ENCODE measurements at places on chromosomes 5 and 9.

- DNase-seq, result no peak
These were observed 73.4 kb upstream of the MELK start for GRCh38 chr9:36499174-36499890.

DNA sequence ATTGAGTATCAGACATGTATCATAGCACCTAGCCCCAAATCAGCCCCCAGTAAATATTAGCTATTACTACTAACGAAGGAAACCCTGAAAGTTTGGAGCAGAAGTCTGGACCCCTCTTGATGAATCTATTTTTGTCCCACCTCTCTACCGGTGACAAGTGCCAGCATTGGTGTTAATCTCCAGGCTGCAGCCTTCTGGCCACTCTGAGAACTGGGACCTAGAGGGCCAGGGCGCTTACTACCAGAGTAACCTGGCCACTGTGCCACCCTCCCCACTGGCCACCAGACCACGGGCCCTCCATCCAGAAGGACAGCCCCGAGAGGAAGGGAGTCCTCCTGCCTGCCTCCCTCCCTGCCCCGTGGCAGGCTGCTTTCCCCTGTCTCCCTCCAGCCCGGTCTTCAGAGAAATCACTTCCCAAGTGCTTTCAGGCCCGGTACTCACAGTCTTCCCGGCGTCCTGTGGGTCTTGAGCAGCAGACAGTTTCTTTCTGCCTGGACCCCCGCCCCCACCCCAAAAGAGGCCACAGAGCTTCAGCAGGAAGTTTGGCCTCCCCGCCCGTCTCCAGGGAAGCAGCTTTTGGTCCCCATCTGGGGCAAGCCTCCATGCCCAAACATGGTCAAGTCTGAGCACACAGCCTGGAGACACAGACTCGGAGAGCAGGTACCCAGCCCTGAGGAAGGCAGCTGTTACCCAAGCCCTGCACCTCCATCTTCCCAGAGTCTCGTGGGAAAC, at the start of gene KCNMB1:
Gene KCNMB1, minus strand, starts transcription at position 550 of the 732 bp plus-strand sequence. CDS start 3,920 bp downstream, outside the sequence.
- no peak for DNase-seq

GRCh38 chr5:80608731-80609130, 38.7 kb upstream of the ANKRD34B start:
- no peak for DNase-seq

DNA sequence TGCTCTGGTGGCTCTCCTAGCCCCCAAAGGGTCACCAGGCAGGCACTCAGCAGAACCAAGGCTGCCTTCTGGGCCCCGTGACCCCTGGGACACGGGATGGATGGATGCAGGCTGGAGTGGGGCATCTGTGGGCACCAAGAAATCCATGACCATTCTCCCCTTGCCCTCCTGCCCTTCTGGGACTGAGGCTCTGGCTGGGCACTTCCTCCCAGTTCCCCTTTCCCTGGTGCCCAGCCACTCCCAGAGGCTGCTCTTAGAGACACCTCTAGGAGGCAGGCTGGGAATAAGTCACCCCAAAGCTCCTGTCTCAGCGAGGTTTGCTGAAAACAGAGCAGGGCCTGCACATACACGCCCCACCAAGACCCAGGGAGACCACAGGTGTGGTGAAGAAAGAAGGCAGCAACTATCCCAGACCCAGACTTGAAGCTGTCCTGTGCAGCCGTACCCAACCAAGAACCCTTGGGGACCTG, 943 bp downstream of the STING1 start:
- DNase-seq, result no peak
